Choroid plexus epithelial cell (primary cell): ENCODE measurements at places on chromosomes 5 and 9.

GRCh38 chr9:120890320-120891244 lies 13.6 kb upstream of the PHF19 start:
- DNase-seq = no peak

GRCh38 chr9:37926737-37927118 lies 22.8 kb upstream of the SLC25A51 start:
- no peak for DNase-seq

DNA sequence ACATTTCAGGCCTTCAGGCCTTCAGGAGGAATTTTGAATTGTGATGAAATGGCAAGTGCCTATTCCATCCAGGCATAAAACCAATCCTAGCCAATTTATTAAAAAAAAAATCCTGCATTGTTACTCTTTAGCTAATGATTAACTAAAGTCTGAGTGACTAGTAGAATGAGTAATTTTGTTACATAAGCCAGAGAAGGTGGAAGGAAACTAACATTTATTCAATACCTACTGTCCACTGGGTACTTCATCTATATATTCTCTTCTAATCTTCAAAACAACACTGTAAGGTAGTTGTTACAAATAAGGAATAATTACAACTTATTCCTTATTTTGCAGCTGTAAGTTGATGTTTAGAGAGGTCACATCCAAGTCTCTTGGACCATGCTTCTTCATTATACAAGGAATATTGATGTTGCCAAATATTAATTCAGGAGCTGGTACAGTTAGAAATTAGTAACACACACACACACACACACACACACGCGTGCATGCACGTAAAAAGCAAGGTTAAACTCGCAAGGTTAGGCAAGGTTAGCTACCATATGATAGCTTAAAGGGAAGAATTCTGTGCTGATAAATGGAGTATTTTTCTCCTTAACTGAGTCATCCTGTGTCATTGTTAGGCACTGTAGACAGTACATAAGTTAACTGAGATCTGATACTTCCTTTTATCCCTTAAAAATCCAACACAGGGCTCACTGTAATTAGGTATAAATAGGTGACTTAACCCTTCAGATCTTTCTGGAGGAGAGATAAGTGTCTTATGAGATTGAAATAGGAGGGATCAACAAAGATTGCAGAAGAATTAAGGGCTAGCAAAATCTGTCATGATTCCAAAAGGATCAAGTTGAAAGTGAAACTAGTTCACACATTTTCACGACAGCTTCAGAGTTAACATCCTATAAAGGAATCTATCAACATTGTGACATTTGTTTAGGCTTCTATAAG lies 596.9 kb downstream of the PDE4D start:
- peak; percentile 66 for DNase-seq

DNA sequence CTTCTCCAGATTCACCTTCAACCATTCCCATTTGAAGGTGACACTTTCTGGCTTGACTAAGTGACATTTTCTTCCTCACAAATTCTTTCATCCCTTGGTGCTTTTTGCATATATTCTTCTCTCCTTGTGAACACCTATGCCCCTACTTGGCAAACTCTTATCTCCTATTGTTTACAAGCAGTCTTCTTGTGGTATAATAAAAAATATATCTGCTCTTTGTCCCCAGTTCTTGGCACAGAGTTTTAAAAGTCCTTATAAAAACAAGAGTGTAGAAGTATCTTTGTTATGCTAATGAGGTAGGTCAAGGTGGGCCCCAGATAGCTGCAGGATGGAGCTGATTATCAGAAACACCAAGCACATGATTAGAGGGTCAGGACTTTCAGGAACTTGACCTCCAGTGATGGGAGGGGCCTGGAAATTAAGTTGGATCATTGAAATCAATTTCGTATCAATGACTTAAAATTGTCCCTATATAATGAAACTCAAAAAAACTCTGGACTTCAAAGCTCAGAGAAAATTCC lies 38.0 kb downstream of the TMEM161B start:
- no peak for DNase-seq

DNA sequence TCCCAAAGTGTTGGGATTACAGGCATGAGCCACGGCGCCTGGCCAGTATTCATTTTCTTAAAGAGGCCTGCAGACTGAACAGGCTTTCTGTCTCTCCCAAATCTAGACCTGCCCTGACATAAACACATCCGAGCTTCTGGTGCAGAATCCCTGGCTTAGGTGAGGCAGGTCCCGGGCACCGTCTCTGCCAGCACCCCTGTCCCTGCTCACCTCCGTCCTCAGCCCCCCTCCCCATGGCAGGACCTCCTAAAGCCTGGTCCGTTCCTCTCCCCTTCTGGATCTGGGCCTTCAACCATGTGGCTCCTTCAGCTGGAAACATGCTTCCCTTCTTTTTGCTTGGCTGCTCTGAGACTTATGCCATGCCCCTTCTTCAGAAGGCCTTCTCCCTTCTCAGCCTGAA lies 22.7 kb upstream of the RXRA start:
- DNase-seq = no peak

DNA sequence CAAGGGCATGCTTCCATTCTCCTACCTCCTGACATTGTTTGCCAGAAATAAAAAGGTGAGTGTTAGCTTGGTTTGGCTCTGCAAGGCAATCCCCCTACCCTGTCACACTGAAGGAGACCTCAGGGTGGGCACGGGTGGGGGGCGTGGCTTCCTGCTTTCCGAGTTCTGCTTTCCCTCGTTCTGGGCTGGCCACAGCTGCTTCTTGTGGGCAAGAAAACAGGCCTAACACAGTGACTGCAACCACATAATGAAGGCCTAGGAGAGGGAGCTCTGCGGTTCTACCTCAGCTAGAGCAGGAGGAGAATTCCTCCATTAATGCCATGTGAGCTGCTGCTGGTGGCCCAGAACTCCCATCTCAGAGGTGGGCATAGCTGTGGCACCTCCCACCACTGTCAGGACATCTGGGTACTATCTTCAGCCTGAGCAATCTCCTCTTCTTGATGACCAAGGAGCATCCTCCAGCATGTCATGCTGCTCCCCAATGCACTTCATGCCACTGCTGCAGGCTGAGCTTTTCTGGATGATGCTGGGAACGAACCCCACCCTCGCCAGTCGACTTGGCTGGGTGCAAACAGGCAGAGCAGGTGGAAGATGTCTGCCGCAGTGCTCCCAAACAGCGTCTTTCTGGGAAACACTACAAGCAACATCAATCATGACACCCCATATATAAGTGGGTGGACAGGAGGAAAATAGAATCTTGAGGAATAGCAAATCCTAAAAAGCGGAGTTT lies 139.5 kb upstream of the RAPGEF1 start:
- no peak for DNase-seq

DNA sequence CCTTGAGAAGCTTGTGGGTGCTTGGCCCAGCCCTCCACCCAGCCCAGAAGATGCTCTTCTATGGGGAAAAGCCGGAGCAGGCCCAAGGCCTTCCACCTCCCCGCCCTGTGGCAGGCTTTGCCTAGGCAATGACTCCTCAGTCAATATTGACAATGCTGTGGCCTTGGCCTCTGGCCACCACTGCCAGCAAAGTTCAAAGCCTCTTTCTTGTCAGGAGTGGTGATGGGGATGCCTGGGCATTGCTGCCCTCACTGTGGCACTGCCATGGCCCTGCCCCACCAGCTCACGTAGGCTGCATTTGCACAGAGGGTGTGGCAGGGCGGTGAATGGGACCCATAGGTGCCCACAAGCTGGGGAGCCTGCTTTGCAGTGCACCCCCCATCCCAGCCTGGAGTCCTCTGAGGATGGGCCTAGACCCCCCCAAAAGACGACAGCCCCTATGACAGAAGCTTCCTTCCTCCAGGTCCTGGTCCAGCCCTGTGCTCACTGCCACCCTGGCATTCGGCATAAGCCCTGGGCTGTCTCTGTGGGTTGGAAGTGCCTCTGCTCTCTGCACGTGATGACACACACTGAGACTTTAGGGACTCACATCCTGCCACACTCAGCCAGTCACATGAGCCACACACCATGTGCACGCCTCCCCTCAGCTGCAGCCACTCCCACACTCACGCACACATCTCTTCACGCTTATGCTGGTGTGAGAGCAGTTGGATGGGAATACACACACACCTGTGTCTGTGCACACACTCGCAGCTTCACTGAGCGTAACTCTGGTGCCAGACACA lies 31.1 kb downstream of the MORN5 start:
- no peak for DNase-seq

GRCh38 chr5:149298163-149298562 lies 26.5 kb downstream of the AFAP1L1 start:
- DNase-seq = no peak

- DNase-seq = no peak
Observed at GRCh38 chr9:91623004-91623403, 199.4 kb upstream of the NFIL3 start.

DNA sequence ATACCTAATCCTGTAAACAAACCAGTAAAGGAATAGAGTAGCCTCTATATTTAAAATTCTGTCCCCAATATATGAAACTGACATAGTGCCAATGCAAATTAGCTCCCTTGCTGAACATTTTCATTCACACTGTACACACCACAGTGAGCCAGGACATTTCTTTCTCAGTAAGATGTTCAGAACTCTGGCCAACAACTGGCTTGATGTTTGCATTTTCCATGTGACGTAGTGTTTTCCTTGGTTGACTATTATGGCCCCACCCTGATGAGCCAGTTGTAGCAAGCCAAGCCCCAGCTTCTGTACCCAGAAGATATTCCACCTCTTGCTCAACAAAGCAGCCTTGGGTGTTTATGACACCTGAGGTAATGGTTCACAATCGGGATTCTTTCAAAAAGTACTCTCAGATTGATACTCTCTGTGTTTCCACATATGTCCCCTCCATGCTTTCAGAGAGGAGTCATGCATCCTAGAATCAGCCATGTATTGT lies 17.7 kb upstream of the ANXA1 start:
- peak; percentile 38 for DNase-seq

GRCh38 chr5:74873525-74874249 lies 7.5 kb upstream of the FAM169A start:
- no peak for DNase-seq

- DNase-seq = no peak
Observed at GRCh38 chr9:14747111-14747510, 24.6 kb upstream of the CER1 start.

GRCh38 chr9:110370315-110370714 lies 32.7 kb upstream of the TXNDC8 start:
- no peak for DNase-seq

- peak; percentile 52 for DNase-seq
Observed at GRCh38 chr9:94697972-94698581, 28.4 kb upstream of the AOPEP start.
